Stimulated activated CD4-positive, alpha-beta T cell treated with anti-CD3 and anti-CD28 coated beads, TNF-alpha, amount 100 ng/mL, for 24 hours (primary cell): ENCODE measurements at places on chromosomes 4 and X.

- no peak for DNase-seq
Measured at GRCh38 chr4:76002176-76002575, 5.1 kb downstream of the CXCL9 start.

DNA sequence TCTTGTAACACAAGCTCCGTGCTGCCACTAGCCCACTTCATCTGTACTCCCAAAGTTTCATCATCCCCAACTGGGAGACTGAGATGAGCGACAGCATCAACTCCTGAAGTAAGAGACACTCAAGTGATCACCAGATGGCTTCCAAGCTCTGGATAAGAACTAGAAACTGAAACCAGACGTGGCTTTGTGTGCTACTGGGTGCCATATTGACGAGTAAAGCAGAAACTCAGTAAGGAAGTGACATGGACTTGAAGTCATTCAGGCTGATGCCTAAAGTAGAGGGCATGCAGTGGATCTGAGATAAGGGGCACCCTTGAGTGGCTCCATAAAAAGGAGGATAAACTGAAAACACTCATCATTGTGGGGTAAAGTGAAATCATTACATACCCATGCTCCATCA lies 72.4 kb downstream of the PCYT1B start:
- DNase-seq: no peak

DNA sequence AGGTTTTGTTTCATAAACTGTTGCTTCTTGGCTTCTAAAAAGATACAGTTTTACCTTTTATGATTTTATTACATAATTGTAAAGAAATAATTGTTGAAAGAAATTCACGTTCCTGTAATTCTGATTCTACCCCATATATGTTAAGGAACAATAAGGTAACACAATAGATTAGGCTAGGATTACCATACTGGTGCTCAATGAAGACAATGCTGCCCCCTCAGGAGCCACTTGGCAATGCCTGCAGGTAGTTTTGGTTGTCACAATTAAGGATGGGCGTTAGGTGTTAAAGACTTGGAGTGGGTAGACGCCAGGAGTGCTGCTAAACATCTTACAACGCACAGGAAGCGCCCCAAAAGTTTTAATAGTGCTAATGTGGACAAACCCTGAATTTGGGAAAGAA lies 133.2 kb downstream of the NLGN4X start:
- DNase-seq: no peak

DNA sequence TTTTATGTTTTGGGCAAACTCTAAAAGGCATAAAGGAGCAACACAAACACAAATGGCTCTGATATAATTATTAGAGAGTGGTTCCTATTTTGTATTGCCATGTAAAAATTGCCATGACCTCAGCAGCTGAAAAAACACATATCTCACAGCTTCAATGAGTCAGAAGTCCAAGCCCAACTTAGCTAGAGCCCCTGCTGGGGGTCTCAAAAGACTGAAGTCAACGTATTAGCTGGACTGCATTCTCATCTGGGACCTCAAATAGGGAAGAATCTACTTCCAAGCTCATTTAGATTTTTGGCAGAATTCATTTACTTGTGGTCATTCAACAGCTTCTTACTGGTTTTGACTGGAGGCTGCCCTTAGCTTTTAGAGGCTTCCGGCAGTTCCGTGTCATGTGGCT lies 47.4 kb downstream of the FREM3 start:
- no peak for DNase-seq

- no peak for DNase-seq
Measured at GRCh38 chr4:8648296-8648695, 55.7 kb downstream of the CPZ start.

- no peak for DNase-seq
Measured at GRCh38 chr4:127134490-127134889, 498.3 kb upstream of the INTU start.

DNA sequence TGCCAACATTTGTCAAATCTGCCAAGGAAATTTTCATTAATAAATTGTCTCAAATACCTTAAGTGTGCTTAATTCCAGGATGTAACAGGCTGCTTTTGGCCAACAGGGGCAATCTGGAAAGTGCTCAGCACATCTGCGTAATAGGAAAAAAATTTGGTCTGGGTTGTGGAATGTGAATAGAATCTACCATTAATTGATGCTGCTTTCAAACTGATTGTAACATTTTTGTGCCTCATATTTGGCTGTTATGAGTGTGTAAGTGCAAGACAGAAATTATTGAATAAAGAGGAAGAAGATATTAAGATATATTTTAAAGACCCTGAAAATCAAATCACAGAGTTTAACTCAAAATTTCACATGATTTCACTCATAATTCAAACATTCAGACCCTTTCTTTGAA lies 41.1 kb downstream of the REELD1 start:
- DNase-seq: no peak

- no peak for DNase-seq
Measured at GRCh38 chr4:2946812-2947600, 16.2 kb downstream of the NOP14 start.

GRCh38 chr4:71978210-71978835 lies 53.5 kb upstream of the NPFFR2 start:
- DNase-seq: no peak

DNA sequence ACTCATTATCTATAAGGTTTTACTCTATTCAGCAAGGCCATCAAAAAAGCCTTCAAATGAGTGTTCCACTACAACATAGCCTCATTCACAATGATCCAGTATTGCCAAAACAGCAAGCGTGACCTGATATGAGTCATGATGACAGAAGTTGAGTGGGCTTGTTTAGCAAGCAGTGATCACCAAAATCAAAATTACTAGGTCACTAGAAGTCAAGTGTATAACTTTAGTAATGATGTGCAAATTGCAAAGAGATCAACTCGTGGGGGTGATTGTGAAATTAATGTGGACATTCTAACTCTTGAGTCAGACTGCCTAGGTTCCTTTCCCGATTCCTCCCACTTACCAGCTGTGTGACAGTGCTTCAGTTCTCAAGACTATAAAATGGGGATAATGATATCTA lies 124.5 kb downstream of the CHM start:
- DNase-seq: no peak

- DNase-seq: peak; percentile 26
Measured at GRCh38 chrX:119605464-119606279, 552 bp downstream of the NKRF start.

GRCh38 chr4:86757468-86757867 lies 91.7 kb downstream of the SLC10A6 start:
- no peak for DNase-seq

GRCh38 chr4:112170451-112170993 lies 25.3 kb downstream of the FAM241A start:
- no peak for DNase-seq

GRCh38 chrX:97332963-97333362 lies 449.3 kb downstream of the RPA4 start:
- no peak for DNase-seq

- no peak for DNase-seq
Measured at GRCh38 chr4:166301266-166301665, 428.2 kb downstream of the TLL1 start.
